ENCODE measurements at places on chromosomes 3 and 15.
A peak's percentile ranks its signal among the peaks of the same experiment; 100 is the strongest.

- no peak for DNase-seq
Measured at GRCh38 chr3:49492969-49493368, 22.9 kb downstream of the DAG1 start.

DNA sequence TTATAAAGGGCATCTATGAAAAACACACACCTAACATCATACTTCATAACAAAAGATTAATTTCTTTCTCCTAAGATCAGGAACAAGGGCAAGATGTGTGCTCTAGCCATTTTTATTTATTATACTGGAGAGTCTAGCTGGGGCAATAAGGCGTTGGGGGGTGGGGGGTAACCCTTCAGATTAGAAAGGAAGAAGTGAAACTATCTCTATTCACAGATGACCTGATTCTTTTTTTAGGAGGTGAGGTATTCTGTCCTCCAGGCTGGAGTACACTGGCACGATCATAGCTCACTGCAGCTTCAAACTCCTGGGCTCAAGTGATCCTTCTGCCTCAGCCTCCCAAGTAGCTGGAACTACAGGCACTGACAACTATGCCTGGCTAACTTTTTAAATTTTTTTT, 89.5 kb upstream of the MANF start:
- DNase-seq: no peak

DNA sequence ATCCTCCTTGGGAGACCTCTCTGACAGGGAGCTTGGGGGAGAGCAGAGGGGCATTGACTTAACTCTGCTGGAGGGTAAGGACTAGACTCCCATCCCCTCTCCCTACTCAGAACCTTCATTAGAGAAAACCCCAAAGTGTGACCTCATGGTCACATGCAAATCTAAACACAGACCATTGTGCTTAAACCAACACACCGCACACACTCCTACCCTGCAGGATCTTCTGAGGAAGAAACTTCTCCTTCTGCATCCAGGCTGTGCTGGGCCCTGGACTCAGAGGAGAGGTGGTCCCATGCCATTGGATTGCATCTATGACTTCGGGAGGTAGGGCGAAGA, 805 bp upstream of the PARP16 start:
- DNase-seq: no peak

DNA sequence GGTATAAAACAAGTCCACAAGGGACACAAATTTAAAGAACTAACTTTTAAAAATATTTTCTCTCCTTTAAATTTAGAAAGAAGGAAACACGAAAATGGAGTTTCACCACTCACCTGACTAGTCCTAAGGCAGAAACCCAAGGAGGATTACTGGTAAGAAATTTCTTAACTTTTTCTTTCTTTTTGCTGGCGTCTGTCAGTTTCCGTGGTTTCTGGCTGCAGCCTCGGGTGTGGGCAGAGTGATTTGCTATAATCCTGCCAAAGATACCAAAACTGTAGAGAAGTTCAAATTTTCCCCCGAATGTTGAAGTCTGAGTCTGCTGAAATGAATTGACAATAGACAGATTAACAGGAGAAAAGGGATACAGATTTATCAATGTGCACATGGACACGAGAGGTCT, 843.6 kb upstream of the ALCAM start:
- no peak for DNase-seq

DNA sequence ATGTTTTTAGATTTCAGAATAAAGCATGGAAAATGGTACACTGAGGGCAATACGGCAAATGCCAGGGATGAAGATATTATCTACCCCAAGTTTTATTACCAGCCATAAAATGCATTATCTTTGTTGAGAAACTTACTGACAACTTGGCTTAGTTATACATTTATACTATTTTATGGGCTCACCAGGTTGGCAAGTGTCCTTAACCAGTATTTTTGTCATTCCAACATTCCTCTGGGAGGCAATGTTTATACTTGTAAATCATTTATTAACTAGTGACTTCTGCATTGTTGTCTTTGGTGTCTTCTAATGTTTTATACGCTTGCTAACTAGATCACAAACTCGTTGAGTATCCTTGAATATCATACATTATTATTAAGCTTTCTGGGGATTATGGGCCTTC, 18.0 kb upstream of the ADGRG7 start:
- no peak for DNase-seq

GRCh38 chr3:14423963-14424362, 21.6 kb downstream of the SLC6A6 start:
- DNase-seq: no peak

DNA sequence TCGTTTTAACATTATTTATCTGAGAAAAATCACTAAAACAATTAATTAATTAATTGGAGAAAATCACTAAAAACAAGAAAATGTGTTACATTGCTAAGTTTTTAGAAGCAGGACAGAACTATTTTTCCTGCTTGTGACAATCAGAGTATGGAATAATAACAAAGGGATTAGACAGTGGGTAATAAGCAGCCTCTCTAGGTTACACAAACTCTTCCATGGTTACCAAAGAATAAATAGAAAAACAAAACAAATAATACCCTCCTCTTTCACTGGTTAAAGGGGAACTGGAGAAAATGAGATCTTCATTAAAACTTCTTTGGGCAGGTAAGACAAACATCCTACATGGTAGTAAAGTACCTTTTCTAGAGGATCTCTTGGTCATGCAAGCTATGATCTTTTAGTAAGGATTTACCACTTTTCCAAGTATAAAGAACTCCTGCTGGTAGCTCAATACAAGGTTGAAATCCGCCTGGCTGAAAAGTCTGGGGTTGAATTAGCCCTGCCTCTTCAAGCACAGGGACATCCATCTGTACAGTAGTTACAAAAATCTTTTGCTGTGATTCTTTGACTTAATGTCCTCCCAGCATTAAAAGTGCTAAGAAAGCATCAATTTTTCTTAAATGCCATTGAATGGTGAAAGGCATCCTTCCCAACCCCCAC, 2.5 kb upstream of the PLCH1 start:
- no peak for DNase-seq

DNA sequence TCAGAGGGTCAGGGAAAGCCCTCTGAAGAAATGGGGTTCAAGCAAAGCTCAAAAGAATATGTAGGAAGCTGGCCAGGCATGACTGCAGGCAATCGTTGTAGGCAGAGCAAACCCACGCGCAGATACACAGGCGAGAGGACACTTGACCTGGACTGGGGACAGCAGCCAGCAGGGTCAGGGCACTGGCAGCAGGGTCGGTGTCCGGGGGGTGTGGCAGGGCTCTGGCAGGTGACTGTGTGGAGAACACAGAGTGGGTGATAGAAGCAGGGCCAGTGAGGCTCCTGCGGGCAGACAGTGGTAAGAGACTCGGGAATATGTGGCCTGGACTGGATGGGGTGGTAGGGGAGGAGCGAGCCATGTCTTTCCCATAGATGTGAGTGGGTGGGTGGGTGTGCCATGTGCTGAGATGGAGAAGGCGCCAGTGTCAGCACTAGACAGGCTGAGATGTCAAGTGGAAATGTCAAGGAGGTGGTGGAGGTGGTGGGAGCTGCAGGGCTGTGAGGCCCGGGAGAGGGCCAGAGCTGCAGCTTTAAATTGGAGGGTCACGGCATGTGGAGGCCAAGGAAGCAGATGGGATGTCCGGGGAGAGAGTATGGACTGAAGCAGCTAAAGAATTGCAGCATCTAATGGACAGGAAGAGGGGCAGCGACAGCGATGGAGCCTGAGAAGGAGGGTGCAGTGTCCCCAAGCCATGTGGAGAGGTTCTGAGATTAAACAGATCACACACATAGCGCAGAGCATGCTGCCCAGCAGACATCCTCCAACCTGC, 13.4 kb downstream of the TMEM43 start:
- no peak for DNase-seq

DNA sequence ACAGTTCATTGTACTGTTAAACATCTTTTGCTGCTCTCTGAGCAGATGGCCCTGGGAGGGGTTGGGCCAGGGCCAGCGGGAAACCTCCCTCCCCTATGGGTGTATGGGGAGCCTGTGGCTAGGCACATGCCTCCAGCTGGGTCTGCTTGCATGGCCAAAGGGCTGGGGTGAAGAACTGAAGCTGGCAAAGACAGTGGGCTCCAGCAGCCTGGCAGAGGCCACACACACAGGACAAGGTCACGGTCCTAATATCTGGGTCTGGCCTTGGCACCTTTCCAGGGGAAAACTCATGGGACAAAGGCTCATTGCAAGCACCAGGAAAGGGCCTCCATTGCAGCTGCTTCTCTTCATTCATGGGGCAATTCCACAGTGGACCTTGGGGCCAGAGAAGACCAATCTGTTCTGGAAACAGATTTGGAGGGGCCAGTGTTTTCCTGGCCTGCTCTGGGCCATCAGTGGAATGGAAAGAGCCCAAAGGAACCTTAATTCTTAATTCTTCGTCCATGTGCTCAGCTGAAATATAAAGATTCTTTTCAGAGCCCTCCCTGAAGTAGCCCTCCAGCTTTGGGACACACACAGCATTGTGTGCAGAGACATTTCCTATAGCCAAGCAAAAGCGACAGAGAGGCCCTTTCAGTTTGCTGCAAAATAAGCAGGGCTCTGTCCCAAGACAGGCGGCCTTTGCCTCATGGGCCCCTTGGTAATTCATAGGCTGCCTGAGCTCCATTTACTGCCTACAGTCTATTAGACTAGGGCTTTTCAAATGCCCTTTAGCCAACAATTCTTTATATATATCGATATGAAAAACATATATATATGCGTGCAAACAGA, 11.3 kb upstream of the LIMD1 start:
- no peak for DNase-seq

DNA sequence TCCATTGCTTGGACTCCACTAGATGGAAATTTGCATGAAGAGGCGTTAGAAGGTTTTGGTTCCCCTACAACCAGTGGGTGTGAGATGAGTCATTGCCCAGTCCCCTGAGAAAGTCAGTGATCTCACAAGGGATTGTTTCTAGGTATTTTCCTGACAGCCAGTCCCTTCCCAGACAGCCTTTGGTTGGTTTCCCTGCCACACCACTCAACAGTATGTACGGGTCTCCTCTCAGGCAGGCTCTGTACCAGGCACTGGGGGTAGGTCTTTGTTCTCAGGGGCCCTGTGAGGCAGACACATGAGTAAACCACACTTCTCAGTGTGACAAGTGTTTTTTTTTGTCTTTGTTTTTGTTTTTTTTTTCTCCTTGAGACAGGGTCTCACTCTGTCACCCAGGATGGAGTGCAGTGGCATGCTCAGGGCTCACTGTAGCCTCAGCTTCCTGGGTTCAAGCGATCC, 4.0 kb downstream of the LAMP3 start:
- no peak for DNase-seq

- DNase-seq: no peak
Measured at GRCh38 chr3:86056962-86057361, 934.0 kb downstream of the VGLL3 start.

GRCh38 chr3:135728007-135728721, 237.4 kb upstream of the PPP2R3A start:
- no peak for DNase-seq

- DNase-seq: peak; percentile 96
Measured at GRCh38 chr3:141311496-141312353, 56.6 kb upstream of the ZBTB38 start.

GRCh38 chr3:8655387-8655835, 10.8 kb upstream of the SSUH2 start:
- DNase-seq: no peak

DNA sequence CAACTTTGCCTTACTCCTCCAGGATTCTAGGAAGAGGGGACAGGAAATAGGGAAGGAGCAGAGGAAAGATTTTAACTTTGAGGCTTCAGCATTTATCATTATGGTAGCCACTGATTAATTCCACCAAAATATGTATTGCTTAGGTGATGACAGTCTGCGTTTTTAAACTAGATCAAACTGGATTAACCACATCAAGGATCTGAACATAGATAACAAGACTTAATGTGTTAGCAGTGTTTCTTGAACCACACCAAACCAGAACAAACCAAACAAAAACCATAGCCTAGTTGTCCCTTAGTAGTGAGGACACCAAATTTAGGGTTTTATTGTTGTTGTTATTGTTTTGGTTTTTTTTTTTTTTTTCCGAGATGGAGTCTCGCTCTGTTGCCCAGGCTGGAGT, 113.5 kb upstream of the LMOD3 start:
- DNase-seq: no peak

DNA sequence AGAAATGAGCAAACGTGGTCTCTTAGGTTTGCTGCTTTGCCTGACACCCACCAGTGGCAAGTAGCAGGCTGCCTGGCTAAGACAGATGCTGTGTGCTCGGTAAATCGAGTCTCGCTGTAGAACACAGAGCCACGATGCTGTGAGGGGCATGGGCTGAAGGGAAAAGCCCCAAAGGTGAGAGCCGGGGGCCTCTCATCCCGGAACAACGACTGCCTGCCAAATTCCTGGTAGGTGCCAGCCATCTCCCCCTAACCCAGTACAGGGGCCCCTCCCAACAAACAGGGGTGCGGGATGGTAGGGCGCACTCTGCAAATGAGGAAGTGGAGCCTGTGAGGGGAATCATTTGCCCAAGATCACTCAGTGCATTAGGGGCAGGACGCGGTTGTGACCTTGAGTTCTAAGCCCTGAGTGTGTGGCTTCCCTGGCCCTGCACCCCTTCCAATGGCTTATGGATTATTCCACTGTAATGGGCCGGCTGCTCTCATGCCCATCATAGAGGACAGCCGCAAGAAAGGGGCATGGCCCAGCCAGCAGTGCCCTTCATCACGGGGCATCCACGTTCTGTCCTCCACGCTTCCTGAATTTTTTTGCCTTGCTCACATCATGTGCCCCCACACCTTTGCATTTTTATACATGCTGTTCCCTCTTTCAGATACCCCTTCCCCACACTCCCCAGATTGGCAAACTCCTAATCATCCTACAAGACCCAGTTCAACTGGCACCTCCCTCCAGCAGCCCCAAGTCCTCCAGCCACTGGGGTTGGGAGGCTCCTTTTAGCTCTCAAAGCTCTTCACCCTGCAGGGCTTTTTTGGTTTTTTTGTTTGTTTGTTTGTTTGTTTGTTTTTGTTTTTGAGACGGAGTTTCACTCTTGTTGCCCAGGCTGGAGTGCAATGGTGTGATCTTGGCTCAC, 125.4 kb downstream of the NUP210 start:
- DNase-seq: no peak

DNA sequence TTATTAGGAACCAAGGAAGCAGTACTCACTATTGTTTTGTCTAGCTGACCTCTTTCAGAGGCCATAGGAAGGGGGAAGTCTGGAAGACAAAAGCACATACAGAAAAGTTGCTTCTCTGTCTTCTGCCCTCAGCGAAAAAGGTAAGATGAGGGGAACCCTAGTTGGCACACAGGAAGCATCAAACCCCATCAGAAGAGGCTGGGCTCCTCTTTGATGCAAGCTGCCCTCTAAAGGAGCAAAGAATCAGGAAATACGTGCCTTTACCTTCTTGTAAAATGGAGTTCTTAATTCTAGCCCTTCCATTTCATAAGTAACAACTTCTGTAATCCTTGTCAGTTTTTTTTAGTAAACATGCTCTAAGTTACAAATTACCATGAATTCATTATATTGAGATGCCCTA, 12.5 kb downstream of the SPINK8 start:
- no peak for DNase-seq

DNA sequence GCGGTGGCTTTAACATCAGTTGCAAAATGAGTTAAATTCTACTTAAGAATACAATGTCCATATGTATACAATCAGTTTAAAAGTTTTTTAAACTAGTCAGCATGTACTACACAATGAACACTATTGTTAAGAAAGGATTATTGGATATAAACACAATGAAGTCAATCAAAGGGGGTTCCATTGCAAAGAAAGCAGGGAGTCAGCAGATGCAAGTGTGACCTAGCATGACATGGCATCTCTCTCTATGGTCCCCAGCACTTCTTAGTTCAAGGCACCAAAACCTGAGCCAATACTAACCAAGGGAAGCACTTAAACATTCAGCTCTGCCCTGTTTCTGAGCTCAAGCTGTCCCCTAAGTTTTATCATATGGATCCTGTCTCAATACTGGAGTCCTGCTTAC, 17.0 kb downstream of the KLHL6 start:
- no peak for DNase-seq

- no peak for DNase-seq
Measured at GRCh38 chr3:49781415-49782199, 4.7 kb downstream of the IP6K1 start.

- DNase-seq: no peak
Measured at GRCh38 chr3:66839508-66839907, 158.6 kb upstream of the KBTBD8 start.

Data from NCI-H1930 (cell line).